ENCODE measurements at places on chromosomes 12 and 14. TPM values are rescaled to one million over a fixed set of nuclear protein-coding genes. Genes with fewer than 3 reads are reported as not detected.

EFS gene
- not detected for total RNA-seq

KRT77 gene
- not detected for total RNA-seq

ASPG gene
- not detected for total RNA-seq

KIF5A gene
- 0.93 TPM for total RNA-seq

HCAR2 gene
- total RNA-seq = not detected

ESR2 gene
- total RNA-seq = 0.13 TPM

ATF7 gene
- 21.4 TPM for total RNA-seq

BCL2L14 gene
- total RNA-seq = 13.9 TPM

INHBE gene
- total RNA-seq = not detected

DDX54 gene
- total RNA-seq = 57.6 TPM

GRCh38 chr14:40985584-40985983, 621.1 kb upstream of the LRFN5 start:
- DNase-seq = no peak

GRCh38 chr12:127360580-127360979, 906.4 kb upstream of the TMEM132C start:
- no peak for DNase-seq

DNA sequence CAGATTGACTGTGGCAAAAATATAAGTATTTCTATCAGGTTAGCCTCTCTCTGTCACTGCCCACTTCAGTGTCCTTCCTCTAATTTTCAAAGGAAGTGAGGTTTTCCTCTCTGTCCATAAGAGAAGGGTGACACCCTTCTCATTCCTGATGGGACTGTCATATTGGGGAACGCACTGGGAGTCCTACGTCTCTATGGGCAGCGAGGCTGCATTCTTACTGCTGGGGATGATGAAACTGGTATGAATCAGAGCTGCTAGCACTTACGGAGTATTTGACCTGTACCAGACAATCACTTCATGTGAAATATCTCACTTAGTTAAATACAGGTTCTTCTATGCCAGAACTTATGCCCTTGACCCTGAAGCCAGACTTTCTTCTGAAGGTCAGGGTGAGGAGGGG, 436.3 kb downstream of the DPF3 start:
- no peak for DNase-seq

- DNase-seq = peak; percentile 82
These were observed 17.3 kb upstream of the YY1 start for GRCh38 chr14:100221533-100222223.

- no peak for DNase-seq
These were observed 2.6 kb downstream of the BMP4 start for GRCh38 chr14:53953828-53954550.

DNA sequence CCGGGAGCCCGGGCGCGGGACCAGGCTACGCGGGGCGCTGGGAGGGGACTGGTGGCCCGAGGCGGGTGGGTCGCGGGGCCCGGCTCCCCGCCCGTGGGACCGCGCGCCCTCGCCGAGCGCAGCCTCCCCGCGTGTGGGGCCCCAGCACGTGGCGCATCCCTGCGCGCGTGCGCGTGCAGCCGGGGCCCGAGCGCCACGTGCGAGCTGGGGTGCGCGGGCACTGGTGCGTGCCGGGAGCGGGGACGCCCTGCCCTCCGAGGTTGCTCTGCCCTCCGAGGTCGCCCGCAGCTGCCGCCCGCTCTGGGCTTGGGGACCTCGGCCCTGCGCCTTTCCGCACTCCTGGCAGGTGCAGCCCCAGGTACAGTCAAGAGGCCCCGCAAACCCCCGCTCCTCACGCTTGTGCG, 365 bp upstream of the CCDC88C start:
- DNase-seq = peak; percentile 73

- DNase-seq = no peak
These were observed 131.9 kb downstream of the GPR135 start for GRCh38 chr14:59333235-59333634.

GRCh38 chr12:74722709-74723108, 185.1 kb downstream of the ATXN7L3B start:
- DNase-seq = no peak

DNA sequence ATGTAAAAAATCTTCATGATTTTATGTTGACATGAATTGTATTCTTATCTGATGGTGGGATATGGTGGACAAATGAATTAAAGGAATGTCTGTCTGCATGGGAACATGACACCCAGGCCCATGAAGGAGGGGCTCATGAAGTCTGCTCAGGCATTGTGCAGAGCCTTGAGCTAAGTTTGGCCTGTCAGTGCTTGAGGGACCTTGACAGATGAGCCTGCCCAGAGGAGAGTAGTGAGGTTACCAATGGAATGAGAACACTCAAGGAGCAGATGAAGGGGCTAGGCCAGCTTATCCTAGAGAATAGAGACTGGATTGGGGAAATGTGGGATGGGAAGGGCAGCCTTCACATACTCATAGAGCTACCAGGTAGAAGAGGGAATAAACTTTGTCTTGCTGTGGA, 68.8 kb downstream of the TMX1 start:
- DNase-seq = no peak

- DNase-seq = peak; percentile 49
These were observed 113.4 kb upstream of the PELI2 start for GRCh38 chr14:56004786-56005185.

DNA sequence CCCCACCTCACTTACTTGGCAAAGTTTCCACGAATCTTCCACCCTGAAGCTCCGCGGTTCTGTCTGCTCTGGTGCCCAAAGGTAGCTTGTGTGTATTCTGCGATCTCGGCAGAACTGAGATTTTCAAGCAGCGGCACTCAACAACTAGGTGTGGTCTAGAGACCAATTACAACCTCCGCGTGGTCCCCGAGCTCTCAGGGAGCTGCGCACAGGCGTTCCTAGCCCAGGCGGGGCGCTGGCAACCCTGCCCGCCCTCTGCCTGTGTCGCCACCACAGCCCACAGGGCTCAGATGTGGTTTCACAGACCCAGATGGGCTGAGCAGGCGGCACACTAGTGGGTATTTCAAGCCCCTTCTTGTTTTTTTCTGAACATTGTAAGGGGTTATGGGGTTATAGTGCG, 1.5 kb upstream of the DIABLO start:
- DNase-seq = peak; percentile 45

- no peak for DNase-seq
These were observed 29.2 kb upstream of the C14orf180 start for GRCh38 chr14:104550340-104550860.

DNA sequence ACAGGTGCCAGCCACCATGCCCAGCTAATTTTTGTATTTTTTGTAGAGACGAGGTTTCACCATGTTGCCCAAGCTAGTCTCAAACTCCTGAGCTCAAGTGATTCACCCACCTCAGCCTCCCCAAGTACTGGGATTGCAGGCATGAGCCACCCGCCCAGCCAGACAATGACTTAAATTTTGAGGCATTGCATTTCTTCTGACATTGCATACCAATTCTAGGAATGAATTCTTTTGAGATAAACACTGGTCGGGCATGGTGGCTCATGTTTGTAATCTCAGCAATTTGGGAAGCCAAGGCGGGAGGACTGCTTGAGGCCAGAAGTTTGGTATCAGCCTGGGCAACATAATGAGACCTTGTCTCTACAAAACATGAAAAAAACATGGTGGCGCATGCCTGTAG, 2.5 kb upstream of the CELA1 start:
- no peak for DNase-seq

DNA sequence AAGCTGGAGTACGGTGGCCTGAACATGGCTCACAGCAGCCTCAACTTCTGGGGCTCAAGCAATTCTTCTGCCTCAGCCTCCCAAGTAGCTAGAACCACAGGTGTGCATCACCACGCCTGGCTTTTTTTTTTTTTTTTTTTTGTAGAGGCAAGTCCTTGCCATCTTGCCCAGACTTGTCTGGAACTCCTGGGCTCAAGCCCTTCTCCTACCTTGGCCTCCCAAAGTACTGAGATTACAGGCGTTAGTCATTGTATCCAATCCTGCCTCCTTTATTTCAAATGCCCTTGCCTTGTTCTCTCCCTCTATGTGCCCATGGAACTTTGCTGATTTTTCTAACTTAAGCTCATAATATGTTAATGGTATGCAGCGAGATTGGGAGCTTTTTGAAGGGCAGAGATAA, 49.2 kb upstream of the PRICKLE1 start:
- no peak for DNase-seq

- DNase-seq = no peak
These were observed 12.9 kb downstream of the DDX51 start for GRCh38 chr12:132131229-132131628.

DNA sequence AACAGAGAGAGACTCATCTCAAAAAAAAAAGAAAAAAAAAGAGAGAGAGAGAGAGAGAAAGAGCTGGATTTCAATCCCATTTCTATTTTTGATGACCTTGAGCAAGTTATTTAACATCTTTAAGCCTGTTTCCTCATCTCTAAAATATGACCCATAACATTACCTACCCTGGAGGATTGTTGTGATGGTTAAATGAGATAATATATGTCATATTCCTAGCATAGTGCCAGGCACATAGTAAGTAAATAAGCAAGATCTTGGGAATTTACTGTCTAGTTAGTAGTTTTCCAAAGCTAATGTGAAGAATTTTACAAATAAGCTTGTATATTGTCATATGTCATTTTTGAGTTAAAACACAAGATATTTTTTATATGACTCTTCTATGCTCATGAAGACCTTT, 236.5 kb downstream of the PHLDA1 start:
- DNase-seq = no peak

GRCh38 chr14:67680941-67681340, 6.5 kb upstream of the VTI1B start:
- no peak for DNase-seq

- no peak for DNase-seq
These were observed 33.7 kb upstream of the TTC7B start for GRCh38 chr14:90849787-90850444.

- DNase-seq = no peak
These were observed 16.9 kb upstream of the KRT7 start for GRCh38 chr12:52216100-52216499.

DNA sequence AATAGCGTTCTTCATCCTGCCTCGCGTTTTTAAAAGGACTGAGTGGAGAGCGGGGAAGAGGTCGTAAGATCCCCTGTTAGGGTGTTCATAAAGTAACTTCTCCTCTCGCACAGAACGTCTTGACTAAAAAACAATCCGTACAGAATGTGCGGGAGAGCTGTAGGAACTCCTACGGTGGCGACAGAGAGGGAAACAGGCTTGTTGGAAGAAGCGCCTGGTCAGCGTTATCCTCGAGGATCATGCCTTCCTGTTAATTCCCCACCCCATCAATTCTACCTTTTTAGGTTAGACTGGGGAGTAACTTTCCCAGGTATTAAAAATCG, 399 bp upstream of the WASHC4 start:
- no peak for DNase-seq

DNA sequence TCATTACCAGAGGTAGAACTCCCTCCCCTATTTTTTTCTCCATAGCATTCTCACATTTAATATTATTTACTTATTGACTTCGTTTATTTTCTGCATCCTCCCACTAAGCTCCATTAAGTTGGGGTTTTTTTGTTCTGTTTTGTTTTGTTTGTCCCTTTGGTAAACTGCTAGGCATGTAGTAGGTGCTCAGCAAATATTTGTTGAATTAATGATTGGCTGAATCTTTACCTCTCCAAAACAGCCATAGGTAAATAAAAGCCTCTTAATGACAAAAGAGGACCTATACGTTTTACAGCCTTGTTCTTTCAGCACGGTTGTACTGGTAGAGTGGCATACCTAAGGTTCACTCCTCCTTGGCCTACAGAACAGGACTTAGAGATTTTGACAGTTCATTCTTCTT, 52.0 kb downstream of the PRORP start:
- DNase-seq = no peak

DNA sequence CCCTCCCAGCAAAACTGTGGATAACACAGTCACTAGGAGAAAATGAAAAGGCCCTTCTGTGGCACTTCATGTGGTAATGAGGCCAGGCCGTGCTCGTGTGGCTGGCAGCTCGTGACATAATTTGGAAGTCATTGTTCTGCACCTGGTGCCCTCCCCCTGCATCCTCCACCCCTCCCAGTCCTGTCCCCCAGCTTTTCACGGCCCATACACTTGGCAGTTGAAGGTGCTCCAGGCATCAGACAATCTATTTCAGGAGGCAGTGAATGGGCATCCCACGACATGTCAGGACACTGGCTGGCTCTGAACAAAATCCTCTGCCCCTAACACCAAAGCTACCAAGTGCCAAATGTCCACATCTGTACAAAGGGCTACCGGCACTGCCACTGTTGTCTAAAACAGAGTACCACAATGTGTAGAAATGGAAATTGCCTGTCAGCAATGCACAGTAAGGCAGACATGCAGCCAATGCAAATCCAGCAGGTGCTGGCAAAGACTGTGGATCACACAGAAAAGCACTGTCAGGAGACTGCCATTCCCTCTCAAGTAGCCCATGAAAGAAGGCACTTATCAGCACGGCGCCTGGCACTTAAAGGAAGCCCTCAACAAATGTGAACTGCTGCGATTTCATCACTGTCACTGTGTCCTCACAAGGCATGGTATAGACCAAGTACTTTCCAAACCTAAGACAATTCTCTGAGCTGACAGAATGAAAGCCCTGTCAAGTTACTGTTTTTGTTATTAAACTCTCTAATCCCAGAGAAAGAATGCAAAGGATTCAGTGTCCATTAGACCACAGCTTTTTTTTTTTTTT, 39.1 kb downstream of the CORO1C start:
- DNase-seq = no peak

DNA sequence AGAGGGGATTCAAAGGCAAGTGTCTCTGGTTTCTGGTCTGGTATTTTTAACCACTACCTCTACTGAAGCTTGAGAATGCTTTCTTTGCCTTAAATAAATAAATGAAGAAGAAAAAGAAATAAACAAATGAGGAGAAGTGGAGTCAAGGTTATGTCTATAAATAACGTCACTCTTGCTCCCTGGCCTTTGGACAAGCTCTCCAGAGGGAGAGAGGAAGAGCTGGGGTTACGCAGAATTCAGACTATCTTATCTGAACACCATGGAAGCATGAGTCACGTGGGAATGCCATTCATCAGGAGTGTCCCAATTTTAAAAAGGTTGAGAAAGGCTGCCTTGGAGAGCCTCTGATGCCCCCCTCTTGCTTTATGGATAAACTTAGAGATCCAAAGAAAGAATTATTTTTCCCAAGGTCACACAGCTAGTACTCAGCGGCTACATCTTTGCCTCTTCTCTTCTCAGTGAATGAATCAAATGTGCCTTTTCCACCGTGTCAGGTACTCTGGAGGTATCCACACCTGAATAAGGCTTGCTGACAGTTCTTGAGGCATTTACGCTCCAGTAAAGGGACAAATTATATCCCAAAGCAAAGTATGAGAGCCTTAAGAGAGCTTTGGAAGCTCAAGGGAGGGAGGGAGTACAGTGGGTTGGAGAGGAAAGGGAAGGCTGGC, 12.9 kb upstream of the MSI1 start:
- no peak for DNase-seq

DNA sequence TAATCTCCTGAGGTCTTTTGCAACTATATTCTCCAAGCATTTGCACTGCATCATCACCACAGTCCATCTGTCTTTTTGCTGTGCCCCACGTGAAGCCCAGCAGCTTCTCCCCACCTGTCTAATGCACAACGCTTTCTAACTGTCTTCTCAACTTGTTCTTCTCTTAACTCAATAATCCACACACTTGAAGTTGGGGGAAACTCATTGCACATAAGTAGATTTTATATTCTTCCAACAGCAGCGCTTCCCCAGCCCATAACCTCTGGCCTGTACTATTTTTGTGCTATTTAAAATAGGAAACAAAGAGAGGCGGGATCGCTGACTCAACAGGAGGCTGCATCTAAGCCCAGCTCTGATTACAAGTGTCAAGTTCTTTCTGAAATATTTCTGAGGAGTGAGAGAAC, 226.7 kb downstream of the GXYLT1 start:
- no peak for DNase-seq
